ENCODE measurements at places on chromosomes 6 and 20.

GRCh38 chr6:168177103-168177891 is 98.3 kb upstream of the FRMD1 start:
- no peaks in the 10 kb centered on the region for H3K27me3 ChIP-seq
- H3K27ac ChIP-seq: no peak overlapping the region
- no peak overlapping the region for H3K4me3 ChIP-seq

GRCh38 chr6:21987501-21987957 is 309.3 kb downstream of the PRL start:
- no peaks in the 10 kb centered on the region for H3K27me3 ChIP-seq
- peak overlapping the region; percentile 14 for H3K4me3 ChIP-seq
- H3K36me3 ChIP-seq: no peaks in the 10 kb centered on the region
- H3K4me1 ChIP-seq: peaks cover 26% of the 10 kb centered on the region
- peak overlapping the region; percentile 35 for H3K27ac ChIP-seq

DNA sequence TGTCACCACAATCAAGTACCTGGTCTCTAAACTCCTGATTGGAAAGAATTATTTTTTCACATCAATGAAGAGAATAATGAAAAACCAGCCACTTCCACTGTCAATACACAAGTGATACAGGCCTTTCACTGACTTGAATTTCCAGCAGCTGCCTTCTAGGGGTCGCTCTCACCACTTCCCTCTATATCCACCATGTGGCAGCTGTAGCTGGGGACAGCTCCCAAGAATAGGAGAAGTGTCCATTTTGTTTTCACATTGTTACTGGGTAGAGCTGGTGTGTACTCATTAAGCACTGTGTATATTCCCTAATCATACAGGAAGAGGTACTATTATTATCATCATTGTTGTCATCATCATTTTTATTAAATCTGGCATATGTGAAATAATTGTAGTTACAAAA is 438.4 kb upstream of the SPTLC3 start:
- H3K4me1 ChIP-seq: no peaks in the 10 kb centered on the region
- H3K36me3 ChIP-seq: no peaks in the 10 kb centered on the region
- H3K4me3 ChIP-seq: no peak overlapping the region
- no peak overlapping the region for H3K27ac ChIP-seq
- H3K27me3 ChIP-seq: no peaks in the 10 kb centered on the region
- DNase-seq: no peak

DNA sequence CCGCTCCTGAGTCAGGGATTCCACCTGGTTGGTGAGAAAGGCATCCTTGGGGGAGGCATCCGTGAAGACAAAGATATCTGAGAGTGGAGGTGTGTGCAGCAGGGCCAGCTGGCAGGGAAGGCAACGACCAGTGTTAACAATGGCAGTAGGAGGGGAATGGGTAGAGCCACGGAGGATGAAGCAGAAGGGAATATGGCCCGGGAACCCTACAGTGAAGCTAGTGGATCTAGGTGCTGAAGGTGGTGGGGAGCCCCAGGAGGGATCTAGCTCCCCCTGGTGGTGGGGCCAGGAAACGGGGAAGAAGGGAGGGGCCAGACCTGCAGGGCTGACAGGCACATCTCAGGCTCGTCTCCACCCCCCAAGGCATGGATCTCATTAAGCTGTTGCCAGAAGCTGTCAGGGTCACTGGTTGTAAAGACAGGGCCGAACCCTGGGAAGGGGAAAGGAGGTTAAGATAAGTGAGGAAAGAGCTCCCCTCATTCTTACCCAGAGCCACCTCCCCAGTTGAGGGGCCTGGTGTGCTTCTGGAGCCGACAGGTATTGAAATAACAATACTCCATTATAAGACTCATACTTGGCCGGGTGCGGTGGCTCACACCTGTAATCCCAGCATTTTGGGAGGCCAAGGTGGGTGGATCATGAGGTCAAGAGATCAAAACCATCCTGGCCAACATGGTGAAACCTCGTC is 7.3 kb downstream of the VWA7 start:
- DNase-seq: no peak
- no peak overlapping the region for H3K27ac ChIP-seq
- no peak overlapping the region for H3K4me3 ChIP-seq

DNA sequence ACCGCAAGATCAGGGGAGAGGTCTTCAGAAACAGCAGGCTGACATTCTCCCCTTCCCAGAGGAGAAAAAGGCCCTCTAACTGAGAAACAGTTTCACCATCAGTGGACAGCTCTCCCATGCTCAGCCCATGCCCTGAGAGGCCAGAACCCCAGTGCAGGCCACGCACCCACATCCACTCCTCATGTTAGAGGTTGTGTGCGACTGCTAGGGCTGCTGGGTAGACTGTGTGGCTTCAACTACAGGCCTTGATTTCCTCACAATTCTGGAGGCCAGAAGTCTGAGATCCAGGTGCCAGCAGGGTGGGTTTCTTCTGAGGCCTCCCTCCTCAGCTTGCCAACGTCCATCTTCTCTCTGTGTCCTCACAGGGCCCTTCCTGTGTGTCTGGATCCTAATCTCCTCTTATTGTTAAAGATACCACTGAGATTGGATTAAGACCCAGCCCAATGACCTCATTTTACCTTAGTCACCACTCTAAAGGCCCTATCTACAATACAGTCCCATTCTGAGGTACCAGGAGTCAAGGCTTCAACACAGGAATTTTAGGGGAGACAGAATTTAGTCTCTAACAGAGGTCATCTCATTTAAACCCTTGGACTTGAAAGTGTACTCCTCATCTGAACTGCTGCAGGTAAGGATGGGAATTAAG is 67.7 kb upstream of the CD93 start:
- H3K36me3 ChIP-seq: no peaks in the 10 kb centered on the region
- H3K4me1 ChIP-seq: peaks cover 19% of the 10 kb centered on the region
- H3K27ac ChIP-seq: no peak overlapping the region
- H3K4me3 ChIP-seq: no peak overlapping the region
- H3K27me3 ChIP-seq: no peaks in the 10 kb centered on the region

DNA sequence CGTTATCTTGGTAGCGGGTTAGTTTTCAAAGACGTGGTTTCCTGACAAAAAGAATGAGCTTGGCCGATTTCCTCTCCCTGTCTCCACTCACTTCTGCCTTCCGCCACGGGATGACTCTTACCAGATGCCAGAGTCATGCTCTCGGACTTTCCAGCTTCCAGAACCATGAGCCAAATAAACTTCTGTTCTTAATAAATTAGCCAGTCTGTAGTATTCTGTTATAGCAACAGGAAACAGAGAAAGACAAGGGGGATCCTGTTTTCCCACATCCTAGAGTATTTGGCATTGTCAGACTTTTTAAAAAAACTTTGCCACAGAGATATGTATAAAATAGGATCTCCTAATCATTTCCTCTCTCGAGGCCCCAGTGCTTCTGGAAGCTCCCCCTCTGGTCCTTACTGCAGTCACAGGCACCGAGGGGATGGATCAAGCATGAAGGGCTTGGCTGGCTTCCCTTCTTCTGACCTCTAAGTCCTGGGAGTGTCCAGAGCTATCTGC is 84.9 kb upstream of the NAA20 start:
- H3K4me1 ChIP-seq: peaks cover 34% of the 10 kb centered on the region
- no peak for DNase-seq
- H3K36me3 ChIP-seq: no peaks in the 10 kb centered on the region

- H3K27ac ChIP-seq: no peak overlapping the region
- H3K27me3 ChIP-seq: peaks cover 6% of the 10 kb centered on the region
- peaks cover 16% of the 10 kb centered on the region for H3K4me1 ChIP-seq
- no peak overlapping the region for H3K4me3 ChIP-seq
Observed at GRCh38 chr6:133243723-133244305, 2.7 kb downstream of the EYA4 start.

- peaks cover 4% of the 10 kb centered on the region for H3K36me3 ChIP-seq
- DNase-seq: no peak
- H3K27me3 ChIP-seq: no peaks in the 10 kb centered on the region
- peak overlapping the region; percentile 19 for H3K4me3 ChIP-seq
Observed at GRCh38 chr6:108566406-108566805, 5.7 kb downstream of the FOXO3 start.
